ENCODE measurements at places on chromosomes 1 and 21. TPM values are rescaled to one million over a fixed set of nuclear protein-coding genes. Genes with fewer than 3 reads are reported as not detected.

Gene DCDC2B
- total RNA-seq: not detected

Gene TNFSF4
- total RNA-seq: 0.87 TPM

Gene ADARB1
- total RNA-seq: 4.0 TPM

Gene SPATA45
- not detected for total RNA-seq

Gene C1orf226
- total RNA-seq: 0.17 TPM

Gene MYBPH
- 2.2 TPM for total RNA-seq

Gene KCNQ4
- total RNA-seq: under 0.01 TPM

Gene SH2D5
- 4.2 TPM for total RNA-seq

Gene FAM78B
- total RNA-seq: 0.29 TPM

Gene CXADR
- total RNA-seq: 1.2 TPM

Gene RHEX
- total RNA-seq: not detected

Gene SAMD13
- total RNA-seq: 1.2 TPM

Gene RAB42
- total RNA-seq: 10.6 TPM

Gene TMEM240
- 5.5 TPM for total RNA-seq

Gene SMIM1
- total RNA-seq: 2.8 TPM

Gene ATP1A4
- total RNA-seq: not detected

Gene ATXN7L2
- total RNA-seq: 1.7 TPM

Gene PKP1
- total RNA-seq: under 0.01 TPM

Gene AVPR1B
- total RNA-seq: not detected

Gene NBPF3
- 29.3 TPM for total RNA-seq

Gene CELA2B
- total RNA-seq: not detected

Measured in smooth muscle cell of trachea (primary cell).